ENCODE measurements at places on chromosomes 1 and 21. TPM values are rescaled to one million over a fixed set of nuclear protein-coding genes. Genes with fewer than 3 reads are reported as not detected.

LCE2C gene
- not detected for total RNA-seq

CD5L gene
- not detected for total RNA-seq

ELAPOR1 gene
- total RNA-seq, result 0.17 TPM

FHAD1 gene
- not detected for total RNA-seq

SYPL2 gene
- total RNA-seq, result 15.7 TPM

LDLRAD2 gene
- not detected for total RNA-seq

SELL gene
- total RNA-seq, result 0.24 TPM

ADAMTS5 gene
- 4.3 TPM for total RNA-seq

OR2M3 gene
- total RNA-seq, result not detected

ZYG11B gene
- total RNA-seq, result 248 TPM

NEK2 gene
- total RNA-seq, result not detected

GIPC2 gene
- 0.67 TPM for total RNA-seq

KCNJ9 gene
- not detected for total RNA-seq

GLIS1 gene
- not detected for total RNA-seq

TRIM58 gene
- 1.5 TPM for total RNA-seq

FLG gene
- total RNA-seq, result not detected

SPRR2A gene
- total RNA-seq, result not detected

DVL1 gene
- total RNA-seq, result 272 TPM

HCRTR1 gene
- not detected for total RNA-seq

HAO2 gene
- not detected for total RNA-seq

PLEKHG5 gene
- total RNA-seq, result 1.4 TPM

FCRL2 gene
- 0.19 TPM for total RNA-seq

MASP2 gene
- total RNA-seq, result 0.16 TPM

ZBTB8B gene
- total RNA-seq, result not detected

TSACC gene
- not detected for total RNA-seq

NMNAT2 gene
- not detected for total RNA-seq

BECN2 gene
- total RNA-seq, result not detected

TOR1AIP2 gene
- 274 TPM for total RNA-seq

IGSF5 gene
- not detected for total RNA-seq

GNG12 gene
- 21.5 TPM for total RNA-seq

CNR2 gene
- total RNA-seq, result not detected

MTMR11 gene
- 4.6 TPM for total RNA-seq

DNAJC6 gene
- total RNA-seq, result 0.36 TPM

LCE1B gene
- not detected for total RNA-seq

TMEM200B gene
- total RNA-seq, result 1.8 TPM

PPCS gene
- 35.6 TPM for total RNA-seq

WNT4 gene
- total RNA-seq, result not detected

DMRTB1 gene
- total RNA-seq, result not detected

PIGM gene
- total RNA-seq, result 0.75 TPM

HPDL gene
- total RNA-seq, result 0.16 TPM

TMEM240 gene
- total RNA-seq, result not detected

SPRR4 gene
- total RNA-seq, result not detected

CYP4A11 gene
- total RNA-seq, result not detected

C1QB gene
- 30.6 TPM for total RNA-seq

MTARC1 gene
- total RNA-seq, result 1.2 TPM

TAS1R3 gene
- total RNA-seq, result not detected

NUP210L gene
- 0.10 TPM for total RNA-seq

RAB25 gene
- total RNA-seq, result not detected

KRTAP10-9 gene
- not detected for total RNA-seq

Data from gastrocnemius medialis (tissue), 4 donors.